Activated T-cell treated with anti-CD3 and anti-CD28 coated beads for 4 hours (primary cell): ENCODE measurements at places on chromosomes 4 and X.

- DNase-seq, result no peak
Measured at GRCh38 chr4:151604238-151604637, 156.6 kb downstream of the GATB start.

DNA sequence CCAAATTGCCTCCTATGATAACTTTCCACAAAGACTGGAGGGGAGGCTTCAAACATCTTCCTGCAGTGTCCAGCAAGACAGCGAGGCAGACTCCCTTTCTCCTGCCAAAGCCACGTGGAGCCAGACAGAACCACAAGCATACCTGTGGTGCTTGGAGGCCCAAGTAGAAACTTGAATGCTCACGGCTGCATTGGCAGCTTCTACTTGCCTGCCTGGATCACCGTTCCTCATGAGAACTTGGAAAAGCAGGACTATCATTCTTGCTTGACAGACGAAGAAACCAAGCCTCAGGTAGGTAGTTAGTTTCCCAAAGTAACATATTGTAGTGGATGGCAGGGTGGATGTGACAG is 216.3 kb upstream of the SFRP2 start:
- DNase-seq, result no peak

DNA sequence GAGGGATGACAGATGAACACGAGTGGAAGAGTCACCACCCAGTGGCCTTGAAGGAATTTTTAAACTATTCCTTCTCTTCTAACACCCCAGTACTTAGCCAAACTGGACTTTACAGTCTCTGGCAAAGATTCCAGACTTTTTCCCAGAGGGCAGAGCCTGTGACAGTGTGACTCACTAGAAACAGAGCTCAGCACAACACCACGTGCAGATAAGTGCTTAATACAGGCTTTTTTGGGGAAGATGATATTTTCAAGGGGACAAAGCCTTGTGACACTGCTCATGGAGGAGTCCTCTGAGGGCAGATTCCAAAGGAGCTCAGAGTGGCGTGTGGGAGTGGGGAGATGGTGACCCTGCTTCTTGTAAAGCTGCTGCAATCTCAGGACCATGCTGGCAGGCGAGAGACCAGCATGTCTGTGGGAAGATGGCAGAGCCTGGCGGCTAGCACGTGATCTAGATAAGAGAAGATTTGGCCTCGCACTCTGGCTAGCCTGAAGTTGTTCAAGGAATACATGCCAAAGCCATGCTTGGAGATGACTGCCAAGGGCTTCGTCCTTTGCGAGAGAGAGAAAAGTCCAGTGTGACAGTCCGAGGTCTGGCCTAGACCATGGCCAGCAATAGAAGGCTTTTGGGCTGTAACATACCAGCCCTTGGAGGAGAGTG is 2.4 kb downstream of the RAB33A start:
- no peak for DNase-seq

GRCh38 chrX:153375571-153375970 is 25.6 kb downstream of the PNMA6E start:
- no peak for DNase-seq

GRCh38 chrX:15233416-15234015 is 36.4 kb downstream of the ASB9 start:
- DNase-seq, result no peak

DNA sequence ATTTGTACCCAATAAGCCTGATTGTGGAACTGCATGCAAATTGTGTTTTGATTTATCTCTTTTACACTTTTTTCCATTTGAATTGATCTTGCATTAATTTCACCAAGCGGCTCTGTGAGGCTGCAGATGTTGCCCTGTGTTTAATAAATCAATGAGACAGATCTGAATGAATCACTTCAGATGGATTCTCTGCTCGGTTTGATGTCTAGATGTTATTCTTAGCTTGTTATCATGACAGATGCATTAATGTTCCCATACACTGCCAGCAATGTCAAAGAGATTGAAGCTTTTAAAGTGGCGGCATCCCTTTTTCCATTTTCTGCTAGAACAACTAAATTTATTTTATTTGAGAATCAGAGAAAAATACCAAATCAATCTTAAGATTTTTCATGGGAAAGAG is 6.3 kb downstream of the DACH2 start:
- DNase-seq, result no peak
